NT2/D1 (cell line): ENCODE measurements at places on chromosomes 11 and 22.
A peak's percentile ranks its signal among the peaks of the same experiment; 100 is the strongest.

DNA sequence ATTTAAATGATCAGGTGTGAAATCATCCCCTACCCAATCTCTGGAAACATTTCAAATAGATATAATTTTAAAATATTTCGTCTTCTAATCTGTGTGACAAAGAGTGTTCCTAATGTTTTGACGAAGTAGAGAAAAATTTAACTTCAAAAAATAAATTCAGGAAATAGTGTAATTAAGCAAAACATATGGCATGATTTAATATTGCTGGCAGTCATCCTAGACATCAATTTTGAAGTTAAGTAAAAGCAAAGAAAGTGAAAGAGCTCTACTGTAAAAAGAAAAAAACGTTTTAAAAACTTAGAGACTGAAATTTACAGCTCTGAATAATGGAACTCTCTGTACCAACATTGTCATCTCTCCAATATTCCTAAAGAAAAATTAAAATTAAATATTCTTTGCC is 1062.3 kb downstream of the LRRC4C start:
- no peak for DNase-seq

DNA sequence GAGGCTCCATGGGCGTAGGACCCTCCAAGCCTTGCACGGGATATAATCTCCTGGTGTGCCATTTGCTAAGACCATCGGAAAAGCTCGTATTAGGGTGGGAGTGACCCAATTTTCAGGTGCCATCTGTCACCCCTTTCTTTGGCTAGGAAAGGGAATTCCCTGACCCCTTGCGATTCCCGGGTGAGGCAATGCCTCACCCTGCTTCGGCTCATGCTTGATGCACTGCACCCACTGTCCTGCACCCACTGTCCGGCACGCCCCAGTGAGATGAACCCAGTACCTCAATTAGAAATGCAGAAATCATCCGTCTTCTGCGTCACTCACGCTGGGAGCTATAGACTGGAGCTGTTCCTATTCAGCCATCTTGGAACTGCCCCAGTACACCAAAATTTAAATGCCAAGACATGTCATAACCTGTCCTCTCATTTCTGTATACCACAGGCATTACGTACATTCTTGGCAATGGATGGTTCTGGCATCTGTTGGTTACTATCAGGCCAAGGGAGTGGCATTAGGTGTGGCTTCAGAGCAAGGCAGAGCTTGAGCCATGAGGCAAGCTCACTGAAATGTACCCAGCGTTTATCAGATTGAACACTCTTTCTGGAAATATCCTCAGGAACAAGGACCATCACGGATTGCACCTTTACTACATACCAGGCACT is 95.4 kb upstream of the GALNT18 start:
- DNase-seq = no peak

DNA sequence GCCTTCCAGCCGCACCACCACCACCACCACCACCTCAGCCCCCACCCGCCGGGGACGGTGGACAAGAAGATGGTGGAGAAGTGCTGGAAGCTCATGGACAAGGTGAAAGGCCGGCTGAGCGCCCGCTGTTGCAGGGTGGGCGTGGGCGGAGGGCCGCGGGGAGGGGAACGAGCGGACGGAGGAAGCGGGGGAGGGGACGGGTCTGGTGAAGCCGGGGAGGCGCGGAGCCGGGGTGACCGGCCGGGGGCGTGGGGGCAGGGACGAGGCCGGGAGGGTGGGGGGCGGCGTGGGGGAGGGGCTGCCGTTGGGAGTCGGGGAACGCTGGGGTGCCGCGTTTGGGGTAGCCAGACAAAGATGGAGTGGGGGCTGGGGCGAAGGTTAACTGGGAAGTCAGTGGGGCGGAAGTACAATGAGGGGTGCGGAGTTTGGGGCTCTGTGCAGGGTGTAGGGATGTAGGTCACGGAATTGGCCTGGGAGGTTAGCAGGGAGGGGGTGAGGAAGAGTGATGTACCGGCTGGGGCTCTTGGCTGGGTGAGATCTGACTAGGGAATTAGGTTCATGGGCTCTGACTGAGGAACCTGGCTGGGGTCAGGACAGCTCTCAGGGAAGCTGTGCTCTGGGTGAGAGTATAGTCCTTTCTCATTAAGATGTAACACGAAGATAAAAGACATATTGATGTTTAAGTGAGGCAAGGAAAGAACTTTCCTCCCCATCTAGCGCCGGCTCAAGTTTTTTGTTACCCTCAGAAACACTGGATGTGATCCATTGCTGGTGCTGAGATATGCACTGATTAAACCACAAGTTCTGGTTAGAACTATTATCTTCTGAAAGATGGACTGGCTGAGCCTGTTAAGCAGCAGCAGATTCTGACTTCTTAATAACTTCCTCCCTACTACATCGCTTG is 624 bp downstream of the CBL start:
- DNase-seq = peak; percentile 13

DNA sequence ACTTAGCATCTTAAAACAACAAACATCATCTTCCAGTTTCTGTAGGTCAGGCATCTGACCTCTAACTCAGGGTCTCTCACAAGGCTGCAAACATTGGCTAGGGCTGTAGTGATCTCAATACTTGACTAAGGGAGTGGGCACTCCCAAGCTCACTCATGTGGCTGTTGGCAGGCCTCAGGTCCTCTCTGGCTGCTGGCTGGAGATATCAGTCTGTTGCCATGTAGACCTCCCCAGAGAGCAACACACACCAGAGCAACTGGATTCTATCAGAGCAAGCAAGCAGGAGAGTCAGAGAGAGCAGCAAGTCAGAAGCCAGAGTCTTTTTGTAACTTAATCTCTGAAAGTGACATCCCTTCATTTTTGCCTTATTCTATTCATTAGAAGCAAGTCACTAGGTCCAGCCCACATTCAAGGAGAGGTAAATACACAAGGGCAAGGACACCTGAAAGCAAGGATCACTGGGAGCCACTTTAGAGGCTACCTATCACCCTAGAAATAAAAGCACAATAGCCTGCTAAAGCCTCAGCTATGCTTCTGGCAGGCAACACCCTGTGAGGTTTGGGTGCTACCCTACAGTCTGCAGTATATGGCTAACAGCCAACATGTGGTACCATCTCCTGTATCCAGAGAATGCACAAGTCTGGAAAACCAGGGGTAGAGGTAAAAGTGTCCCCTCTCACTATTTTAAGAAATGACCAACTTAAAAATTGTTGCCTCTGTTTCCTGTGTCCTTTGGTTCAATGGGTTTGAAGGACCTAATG is 33.5 kb upstream of the CD44 start:
- DNase-seq = no peak

DNA sequence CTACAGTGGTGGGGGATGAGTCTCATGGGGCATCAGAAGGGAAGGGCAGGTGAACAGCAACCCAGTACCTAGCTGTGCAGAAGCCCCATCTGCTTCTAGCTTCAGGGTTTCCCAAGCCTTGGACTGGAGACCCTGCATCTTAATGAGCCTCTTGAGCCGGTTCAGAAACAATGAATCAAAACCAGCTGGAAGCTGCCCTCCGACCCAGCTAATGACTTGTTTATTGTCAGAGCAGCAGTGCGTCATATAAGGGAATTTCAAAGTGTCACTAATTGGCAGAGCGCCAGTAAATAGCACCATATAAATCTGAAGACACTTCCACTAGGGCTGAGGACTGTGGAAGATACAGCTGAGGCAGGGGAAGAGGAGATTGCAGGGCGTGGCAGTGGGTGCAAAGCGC is 57.5 kb downstream of the RPUSD4 start:
- no peak for DNase-seq

DNA sequence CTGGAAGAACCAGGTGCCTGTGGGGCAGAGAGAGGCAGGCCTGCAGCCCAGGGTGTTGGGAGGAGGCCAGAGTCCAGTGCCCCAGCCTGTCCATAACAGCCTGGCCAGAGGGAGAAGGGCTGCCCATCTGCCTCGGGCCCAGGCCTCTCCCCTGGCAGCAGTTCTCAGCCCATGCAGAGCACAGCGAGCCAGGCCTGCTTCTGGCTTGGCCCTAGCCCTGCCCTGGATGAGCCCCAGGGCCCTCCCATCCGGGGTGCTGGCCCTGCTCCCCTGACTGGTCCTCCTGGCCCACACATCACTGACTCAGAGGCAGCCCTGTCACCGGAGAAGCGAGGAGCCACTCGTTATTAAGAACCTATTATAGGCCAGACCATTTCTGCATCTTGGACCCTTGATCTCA is 19.7 kb upstream of the MYRF start:
- no peak for DNase-seq

DNA sequence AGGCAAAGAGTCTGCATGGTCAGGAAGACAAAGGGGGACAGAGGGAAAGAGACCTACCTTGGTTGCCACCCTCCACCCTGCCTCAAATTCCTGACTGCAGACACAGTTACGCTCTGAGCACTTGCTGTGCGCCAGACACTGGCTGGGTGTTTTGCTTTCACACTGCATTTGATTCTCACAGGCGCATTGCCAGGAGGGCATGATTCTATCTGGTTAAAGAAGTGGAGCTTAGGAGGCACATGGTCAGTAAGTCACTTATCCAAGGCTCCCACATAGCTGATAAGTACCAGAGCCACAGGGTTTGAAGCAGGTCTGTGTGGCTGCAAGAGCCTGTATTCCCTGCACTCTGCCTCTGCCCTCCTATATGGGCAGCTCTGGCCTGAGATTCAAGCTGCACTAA is 103.9 kb downstream of the TIMP3 start:
- no peak for DNase-seq

- DNase-seq = no peak
Measured at GRCh38 chr22:25554238-25554671, 10.2 kb upstream of the GRK3 start.

DNA sequence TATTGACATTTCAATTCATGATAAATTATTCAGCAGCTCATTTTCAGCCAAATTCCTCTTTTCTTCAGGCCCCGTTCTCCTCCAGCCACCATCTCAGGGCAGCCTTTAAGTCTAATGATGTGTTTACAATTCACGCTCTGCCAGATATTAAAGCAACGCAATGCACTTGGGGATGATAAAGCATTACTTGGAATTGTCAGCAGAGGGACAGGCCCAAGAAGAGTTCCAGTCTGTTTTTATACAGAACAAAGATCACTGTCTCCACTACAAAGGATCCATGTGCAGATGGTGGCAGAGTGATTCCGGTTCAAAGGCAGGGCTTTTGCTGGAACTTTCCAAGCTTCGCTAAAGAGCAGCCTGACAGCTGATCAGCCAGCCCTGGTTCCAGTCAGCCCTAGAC is 13.6 kb upstream of the GALNT18 start:
- DNase-seq = no peak

DNA sequence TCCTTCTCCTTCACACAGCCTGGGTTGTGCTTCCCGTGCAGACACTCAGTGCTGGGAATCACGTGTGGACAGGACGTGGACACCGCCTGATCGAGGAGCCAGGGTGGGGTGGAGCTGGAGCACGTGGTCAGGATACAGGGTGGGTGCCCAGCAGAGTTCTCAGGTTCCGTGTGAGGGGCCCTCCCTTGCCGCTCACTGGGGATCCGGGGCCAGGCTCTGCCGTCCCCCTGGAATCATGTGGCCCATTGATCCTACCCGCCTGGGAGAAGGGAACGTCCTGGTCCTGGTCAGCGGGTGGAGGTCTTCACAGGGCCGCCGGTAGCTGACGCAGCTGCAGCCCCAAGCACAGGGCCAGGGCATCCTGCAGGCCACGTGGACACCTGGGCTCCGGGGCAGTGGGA is 397.7 kb downstream of the TBC1D22A start:
- DNase-seq = no peak

DNA sequence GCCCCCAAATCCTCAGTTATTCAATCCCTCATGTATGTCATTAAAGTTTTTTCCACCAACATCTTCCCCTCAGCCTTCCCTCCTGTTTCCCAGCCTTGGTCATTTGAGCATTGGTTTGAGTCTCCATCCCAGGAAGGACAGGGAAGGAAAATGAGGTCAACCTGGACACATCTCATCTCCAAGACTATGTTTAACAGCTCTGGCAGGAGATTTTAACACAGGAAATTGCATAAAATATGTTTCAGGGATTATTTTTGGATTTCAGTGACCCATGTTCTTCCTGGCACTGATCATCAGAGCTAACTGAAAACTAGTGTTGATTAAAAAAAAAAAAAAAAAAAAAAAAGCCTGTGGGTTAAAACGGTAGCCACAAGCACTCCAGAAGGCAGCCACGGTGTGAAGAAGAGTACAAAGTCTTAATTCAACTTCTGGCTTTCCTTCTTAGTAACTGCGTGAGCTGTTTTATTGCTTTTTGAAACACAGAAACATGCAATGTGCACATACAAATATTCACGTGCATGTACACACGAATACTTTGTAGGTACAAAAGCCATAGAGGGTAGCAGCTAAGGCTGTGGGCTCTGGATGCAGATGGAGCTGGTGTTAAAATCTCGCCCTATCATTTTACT is 164.4 kb upstream of the DDI1 start:
- DNase-seq = no peak

GRCh38 chr11:76153571-76153923 is 52.8 kb downstream of the WNT11 start:
- DNase-seq = peak; percentile 20

GRCh38 chr11:2331404-2331803 is 29.6 kb downstream of the TSPAN32 start:
- DNase-seq = no peak

GRCh38 chr11:115933564-115933963 is 429.3 kb upstream of the CADM1 start:
- DNase-seq = no peak

DNA sequence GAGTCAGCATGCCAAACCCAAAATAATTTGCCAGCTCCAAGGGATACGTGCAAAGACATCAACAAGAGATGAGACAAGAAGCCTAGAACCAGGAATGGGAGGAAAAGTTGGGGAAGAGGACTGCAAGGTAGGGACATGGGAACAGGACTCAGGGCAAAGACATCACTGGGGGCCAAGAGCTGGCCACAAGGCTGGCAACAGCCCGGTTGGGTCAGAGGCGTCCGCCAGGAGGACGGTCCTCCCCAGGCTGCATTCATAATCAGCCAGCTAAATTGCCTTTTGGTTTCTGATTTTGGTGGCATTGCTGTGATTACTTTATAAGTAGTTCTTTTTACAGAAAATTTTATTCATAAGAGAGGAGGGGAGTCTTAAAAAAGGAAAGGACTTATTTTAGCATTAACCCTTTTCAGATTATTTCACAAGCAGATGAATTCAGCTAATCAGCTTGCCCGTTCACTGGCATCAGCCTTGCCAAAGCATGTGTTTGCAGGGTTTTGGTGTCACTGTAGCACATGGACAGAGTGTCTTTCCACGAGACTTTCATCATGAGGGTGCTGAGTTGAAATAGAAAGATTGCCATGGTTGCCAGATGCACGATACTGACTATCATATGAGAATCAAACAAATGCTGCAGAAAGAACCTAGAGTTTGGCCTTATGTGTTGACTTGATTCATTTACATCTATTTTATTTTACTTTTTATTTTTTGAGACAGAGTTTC is 23.2 kb upstream of the NAV2 start:
- no peak for DNase-seq

DNA sequence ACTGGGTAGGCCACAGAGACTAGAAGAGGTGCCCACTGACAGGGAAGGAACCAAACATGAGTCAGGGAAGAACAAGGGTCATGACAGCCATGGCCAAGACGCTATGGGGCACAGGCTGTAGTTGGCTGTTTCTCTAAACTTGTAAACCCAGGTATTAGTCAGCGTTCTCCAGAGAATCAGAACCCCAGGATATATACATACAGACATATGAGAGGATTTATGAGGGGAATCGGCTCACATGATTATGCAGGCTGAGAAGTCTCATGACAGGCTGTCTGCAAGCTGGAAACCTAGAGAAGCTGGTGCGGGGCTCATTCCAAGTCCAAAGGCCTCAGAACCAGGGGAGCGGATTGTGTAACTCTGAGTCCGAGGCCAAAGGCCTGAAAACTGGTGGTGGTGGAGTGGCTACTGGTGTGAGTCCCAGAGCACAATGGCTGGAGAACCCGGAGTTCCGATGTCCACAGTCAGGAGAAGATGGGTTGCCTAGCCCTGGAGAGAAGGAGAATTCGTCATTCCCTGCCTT is 29.7 kb upstream of the CD81 start:
- DNase-seq = no peak
